ENCODE measurements at places on chromosomes 6 and 20.

DNA sequence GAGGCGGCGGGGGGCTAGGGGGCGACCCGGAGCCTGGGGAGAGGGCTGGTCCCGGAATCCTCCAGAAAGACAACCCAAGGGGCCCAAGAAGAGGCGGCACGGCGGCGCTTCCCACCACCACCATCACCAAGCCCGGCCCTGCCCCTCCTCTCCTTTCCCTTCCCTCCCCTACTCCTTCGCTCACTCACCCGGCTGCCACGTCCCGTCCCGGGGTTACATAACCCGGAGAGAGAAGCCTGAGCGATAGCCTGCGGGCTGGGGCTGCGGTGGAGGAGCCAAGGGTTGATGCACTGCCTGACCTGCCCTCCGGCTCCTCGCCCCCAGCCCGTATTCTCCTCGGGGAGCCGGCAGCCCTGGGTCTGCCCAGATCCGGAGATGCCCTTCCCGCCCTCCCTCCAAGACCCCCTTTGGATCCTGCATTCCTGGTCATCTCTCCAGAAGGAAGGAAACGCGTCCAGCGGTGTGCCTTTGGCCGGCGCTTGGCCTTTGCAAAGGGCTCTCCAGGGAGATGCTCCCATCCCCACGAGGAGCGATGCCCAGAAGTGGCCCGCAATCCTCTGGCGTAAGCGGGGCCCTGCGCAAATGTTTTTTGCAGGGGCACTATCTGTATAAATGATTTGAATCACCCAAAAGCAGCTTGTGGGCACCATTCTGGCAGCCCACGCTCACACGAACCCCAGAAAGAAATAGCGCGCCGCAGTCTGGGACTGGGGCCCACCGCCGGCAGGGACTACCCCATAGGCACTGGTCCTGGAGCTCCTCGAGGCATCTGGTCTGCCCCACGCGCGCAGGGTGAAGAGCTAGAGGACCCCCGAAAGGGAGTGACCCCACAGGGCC, 4.6 kb upstream of the CPXM1 start:
- no peak for DNase-seq

DNA sequence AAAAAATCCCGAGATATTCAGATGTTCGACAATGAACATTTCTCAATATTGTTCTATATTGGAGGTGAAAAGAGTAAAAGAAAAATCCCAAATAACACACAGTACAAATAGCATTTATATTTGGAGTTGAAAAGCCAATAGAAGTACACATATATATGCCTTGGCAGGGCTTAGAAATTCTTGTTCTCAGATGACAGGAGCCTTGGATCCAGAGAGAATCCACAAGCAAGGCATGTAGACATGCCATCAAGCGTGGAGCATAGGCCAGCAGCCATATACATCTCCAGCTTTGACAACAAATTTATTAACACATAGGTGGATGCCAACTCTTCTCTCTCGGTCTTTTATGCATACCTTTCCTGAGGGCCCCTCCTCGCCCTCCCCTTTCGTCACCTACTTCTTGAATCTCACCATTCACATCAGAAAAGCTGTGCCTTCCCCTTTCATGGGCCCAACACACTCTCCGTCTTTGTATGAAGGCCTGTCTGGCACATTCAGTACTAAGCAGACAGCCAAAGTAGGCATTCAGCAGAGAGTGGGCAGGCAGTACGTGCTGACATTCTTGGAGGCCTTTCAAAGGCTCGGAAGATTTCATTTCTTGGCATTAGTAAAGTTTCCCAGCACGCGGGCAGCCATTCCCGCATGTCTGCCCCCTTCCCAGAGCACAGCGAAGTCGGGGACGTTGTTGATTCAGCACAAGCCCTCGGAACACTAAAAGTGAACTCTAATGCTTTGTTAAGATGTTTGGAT, 18.2 kb downstream of the NEDD9 start:
- DNase-seq: peak; percentile 70

GRCh38 chr6:135566311-135567068, 69.0 kb upstream of the AHI1 start:
- peak; percentile 6 for DNase-seq

GRCh38 chr20:64057628-64058498, 5.1 kb upstream of the TCEA2 start:
- DNase-seq: peak; percentile 79

- peak; percentile 43 for DNase-seq
Observed at GRCh38 chr20:13995841-13996240, 525 bp downstream of the MACROD2 start.

DNA sequence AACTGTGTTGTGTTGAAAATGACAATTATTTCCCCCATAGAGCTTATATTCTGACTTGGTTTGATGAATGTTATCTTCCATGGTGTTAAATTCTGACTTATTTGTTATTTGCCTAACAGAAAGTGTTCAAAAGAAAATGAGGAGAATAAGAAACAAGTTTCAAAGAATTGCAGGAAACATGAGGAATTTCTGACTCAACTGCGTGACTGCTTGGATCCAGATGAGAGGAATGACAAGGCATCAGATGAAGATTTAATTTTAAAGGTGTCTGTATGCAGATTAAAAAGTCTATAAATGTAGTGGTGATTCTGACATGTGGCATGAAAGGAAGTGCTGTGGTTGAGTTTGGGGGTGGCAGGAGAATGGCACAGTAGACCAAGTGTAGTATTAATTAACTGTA, 50.6 kb downstream of the CCDC170 start:
- no peak for DNase-seq

DNA sequence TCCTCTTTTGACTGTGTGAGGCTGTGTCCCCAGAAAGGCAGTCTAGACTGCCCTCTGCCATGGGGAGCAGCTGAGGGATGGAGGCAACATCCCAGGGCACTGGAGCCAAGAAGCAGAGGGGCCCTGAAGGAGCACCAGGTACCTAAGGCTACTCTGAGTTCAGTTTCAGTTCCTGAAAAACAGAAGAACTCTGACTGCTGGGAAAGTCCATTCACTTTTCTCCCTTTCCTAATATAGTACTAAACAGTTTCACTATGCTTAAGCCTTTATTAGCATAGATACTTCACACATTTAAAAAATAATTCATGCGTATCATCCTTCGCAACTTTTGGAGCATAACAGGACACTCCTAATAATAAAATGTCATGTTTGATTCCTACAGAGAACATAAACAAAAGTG, 130.0 kb downstream of the FOXC1 start:
- DNase-seq: no peak

- no peak for DNase-seq
Observed at GRCh38 chr6:128357392-128358130, 162.8 kb downstream of the PTPRK start.

DNA sequence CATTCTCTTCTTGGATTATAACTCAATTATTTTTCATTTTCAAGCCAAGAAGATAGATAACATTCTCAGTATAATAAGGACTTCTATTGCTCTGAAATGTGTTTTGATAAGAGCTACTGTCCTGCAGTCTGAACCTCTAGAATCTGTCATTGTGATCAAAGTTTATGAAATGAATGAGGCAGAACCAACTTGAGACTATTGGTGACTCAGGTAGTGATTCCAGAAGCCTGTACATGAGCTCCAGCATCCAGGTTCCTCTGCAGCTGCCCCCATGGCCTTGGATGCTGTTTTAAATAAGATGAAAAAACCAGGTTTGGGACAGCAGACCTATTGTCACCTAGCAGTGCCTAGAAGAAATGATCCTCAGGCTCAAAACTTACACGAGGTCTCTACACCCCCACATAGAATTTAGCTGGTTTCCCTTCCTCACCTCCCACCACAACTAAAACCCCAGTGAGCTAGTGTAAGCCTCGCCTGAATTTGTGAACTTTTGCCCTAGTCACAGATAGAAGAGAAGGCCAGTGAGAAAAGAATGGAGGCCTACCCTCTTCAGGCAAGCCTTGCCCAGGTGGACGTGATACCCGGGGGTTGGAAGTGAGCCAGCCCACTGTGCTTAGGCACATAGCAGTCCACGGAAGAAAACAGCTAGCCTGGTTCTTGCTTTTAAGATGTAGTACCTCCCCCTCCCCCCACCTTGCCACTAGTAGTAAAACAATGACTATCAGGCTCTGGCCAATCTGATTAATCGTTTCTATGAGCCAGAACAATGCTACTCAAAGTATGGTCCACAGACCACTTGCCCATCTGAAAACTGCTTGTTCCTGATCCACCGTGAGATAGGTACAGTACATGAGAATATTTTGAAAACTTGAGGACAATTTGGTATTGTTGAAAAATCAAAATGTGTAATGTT, 73.0 kb upstream of the SYNJ2 start:
- DNase-seq: no peak

Measured in tongue (tissue), 3 donors.